ENCODE measurements at places on chromosomes 11 and 22.
A peak's percentile ranks its signal among the peaks of the same experiment; 100 is the strongest.

GRCh38 chr22:19615867-19616581 is 91.8 kb upstream of the CLDN5 start:
- DNase-seq = no peak

DNA sequence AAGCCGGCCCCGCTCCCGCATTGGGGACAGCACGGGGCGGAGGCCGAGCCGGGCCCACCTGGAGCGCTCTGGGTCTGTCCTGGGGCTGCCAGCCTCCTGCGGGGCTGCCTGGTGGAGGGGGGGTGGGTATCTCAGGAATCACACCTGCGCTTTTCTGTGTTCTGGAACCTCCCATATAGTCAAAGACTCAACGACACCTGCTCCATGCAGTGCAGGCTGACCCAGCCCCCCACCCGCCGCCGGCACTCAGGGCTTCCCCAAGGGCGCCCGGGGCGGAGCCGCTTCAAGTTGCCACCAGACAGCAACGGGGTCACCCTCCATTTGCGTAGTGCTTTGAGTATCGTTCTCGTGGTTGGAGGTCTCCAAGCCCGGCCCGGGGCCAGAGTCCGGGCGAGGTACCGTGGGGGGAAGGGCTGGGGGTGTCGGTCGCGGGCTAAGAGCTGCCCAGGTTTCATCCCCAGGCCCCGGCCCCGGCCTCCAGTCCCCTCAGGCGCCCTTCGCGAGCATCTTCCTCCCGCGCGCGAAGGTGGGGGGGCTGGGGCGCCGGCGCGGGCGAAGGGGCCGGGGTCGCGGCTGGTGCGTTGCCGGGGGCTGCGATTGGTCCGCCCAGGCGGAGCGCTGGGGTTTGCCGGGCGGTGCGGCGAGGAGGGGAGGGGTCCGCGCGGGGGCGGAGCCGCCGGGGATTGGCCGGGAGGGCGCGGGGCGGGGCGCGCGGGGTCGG is 6.6 kb downstream of the TSPAN4 start:
- DNase-seq = no peak

- DNase-seq = no peak
Observed at GRCh38 chr11:119936426-119936825, 201.5 kb downstream of the TRIM29 start.

DNA sequence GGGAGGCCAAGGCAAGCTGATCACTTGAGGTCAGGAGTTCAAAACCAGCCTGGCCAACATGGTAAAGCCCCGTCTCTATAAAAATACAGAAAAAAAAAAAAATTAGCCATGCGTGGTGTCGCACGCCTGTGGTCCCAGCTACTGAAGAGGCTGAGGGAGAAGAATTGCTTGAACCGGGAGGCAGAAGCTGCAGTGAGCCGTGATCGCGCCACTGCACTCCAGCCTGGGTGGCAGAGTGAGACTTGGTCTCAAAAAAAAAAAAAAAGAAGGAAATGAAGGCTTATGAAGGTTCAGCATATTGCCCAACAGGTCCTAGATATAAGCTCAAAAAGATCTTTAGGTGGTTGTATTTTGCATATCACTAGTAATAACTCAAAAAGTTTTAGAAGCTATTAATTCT is 10.2 kb downstream of the ATL3 start:
- DNase-seq = no peak

GRCh38 chr11:77055101-77055561 is 11.6 kb upstream of the CAPN5 start:
- DNase-seq = no peak

- DNase-seq = no peak
Observed at GRCh38 chr11:13311570-13311969, 34.0 kb downstream of the BMAL1 start.

- DNase-seq = no peak
Observed at GRCh38 chr22:23533328-23533762, 46.7 kb downstream of the IGLL1 start.

DNA sequence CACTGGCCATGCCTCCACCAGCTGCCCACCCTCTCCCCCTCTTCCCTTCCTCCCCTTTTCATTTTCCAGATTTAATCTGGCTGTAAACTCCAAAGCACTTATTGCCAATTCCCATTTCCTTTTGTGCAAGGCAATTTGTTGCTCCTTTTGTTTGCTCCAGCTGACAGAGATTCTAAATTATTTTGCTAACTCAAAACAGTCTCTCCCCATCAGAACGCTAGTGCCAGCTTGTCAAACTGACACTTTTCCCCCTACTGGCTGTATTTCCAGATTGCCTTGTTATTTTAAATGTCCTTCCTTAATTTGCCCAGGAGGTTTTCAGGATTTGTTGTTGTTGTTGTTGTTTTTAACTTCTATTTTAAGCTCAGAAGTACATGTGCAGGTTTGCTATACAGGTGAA is 57.0 kb upstream of the PAK1 start:
- no peak for DNase-seq

DNA sequence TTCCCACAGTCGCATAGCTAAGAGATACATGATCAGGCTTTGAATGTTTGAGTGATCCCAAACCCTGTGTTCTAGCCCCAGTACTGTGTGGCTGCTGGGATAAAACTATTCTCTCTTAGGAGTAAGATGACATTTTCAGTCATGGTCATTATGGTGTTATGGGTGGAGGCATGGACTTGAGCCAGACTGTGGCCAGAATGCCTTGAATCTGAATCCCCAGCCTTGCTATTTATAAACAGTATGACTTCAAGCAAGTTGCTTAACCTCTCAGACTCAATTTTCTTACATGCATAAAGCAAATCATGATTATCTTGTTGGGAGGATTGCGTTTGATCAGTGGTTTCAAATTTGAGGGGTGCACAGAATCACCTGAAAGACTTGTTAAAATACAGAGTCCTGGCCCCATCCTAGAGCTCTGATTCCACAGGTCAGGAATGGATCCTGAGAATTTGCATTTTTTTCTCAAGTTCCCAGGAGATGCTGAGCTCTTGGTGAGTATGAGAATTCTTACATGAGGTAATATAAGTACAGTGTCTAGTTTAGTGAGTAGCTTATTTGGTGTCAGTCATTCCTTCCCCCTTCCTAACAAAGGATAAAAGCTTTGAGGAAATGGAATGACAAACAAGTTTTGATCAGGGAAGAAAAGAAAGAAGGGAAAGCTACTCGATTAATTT is 571.7 kb downstream of the METTL15 start:
- DNase-seq = peak; percentile 41

DNA sequence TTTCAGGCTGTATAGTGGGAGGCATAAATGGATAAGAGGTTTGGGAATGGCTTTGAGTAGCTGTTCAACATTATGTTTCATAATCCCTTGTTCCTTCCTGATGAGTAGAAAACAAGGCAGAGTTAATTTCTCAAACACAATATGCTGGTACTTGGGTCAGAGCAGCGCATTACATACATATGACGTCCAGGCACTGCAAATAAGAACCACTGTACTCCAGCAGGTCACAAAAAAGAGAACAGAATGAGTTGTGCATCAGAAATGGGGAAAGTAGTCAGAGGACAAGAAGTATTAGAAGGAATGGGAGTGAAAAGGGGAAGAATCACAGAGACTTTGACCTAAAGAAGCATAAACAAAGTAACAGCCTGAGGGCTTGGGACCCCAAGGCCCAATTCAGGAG is 44.0 kb upstream of the RDX start:
- DNase-seq = no peak

DNA sequence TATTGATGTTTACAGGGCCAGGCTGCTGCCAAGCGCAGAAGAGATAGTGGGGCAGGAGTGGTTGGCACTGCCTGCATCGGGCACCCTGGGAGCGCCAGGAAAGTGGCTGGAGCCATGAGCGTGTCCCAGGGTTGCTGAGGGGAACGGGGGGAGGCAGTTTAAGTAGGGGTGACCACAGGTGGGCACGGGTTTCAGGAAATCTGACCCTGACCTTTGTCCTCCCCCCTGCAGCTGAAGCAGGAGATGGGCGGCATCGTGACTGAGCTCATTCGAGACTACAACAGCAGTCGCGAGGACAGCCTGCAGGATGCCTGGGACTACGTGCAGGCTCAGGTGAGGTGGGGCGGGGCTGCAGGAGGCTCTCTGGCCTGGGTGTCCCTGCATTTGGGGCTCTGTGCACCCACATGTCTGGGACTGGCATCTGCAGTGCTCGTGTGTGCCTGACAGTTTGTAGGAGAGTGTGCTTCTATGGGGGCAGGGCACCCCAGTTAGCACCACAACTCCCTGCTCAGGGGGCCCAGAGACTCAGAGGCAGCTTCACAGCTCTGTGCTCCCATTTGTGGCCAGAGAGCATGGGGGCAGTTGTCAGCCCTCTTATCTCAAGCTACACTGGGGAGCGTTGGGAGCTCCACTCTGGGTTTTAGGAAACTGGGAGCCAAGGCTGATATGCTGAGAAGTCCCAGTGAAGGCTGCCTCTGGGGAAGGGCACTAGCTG is 49.7 kb downstream of the CD82 start:
- no peak for DNase-seq

DNA sequence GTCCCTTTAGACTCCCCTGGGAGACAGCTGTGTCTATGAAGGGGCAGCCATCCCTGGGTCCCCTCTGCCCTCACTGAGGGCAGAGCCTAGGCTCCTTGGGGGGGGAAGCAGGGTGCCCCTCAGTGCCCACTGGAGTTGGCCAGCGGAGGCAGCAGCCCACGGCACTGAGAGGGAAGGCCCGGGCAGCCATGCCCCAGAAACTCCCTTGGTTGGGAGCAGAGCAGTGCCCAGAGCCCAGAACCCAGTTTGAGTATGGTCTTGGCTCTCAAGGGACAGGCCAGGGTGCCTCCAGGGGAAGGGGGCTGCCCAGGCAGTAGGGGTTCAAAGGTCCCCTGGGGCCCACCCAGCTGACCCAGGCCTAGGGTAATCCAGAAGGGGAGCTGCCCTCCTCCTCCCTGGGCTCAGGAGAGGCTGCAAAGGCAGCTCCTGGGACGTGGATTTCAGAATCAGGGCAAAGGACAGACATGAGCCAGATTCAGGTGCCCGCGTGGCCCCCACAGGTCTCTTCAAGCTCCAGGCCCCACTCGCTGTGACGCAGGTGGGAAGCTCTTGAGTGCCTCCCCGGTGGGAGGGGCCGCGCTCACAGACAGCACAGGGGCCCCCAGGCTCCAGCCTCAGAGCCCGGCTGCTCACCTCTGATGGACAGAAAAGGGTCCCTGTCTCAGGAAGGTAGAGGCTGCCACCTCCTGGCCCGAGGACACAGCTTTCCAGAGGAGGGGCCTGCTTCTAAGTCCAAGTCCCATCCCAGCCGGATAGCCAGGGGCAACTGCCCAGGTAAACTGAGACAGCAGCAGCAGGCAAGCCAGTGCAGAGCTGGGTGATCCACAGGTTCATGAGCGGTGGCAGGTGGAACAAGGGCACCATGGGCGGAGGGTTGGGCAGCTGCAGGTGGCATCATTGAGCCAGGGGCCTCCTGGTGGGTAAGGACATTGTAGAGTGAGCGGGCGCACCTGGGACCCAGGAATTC is 2.6 kb downstream of the C11orf21 start:
- no peak for DNase-seq

DNA sequence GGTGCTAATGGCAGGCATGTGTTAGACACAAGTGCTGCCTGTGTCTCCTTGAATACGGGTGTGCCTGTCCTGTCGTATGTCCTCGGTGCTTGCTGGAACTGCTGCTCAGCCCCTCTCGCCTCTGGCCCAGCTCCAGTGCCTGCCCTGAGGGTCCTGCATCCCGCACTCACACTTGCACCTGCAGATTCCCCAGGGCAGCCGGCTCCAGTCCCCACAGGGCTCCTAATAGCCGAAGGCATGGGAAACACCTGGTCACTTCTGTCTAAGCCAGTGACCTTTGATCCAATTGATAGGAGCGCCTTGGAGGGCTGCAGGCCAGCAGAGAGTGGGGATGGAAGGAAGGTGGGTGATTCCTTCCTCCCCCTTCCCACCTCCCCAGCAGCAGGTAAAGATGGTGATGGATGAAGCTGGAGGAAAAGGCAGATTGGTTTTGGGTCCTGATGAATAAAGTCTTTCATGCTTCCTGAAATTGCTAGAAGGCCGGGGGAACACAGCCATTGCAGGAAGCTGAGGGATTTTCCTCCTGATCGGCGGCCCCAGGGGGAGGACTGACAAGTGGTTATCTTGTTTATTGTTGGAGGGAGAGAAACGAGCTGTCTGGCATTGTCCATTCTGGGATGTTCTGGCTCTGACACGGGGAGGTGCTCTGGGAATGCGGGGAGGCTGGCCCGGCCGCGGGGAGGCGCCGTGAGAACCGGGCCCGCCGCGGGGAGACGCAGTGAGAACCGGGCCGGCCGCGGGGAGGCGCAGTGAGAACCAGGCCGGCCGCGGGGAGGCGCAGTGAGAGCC is 110.9 kb upstream of the B3GAT1 start:
- no peak for DNase-seq

- DNase-seq = no peak
Observed at GRCh38 chr22:17501679-17502285, 61.5 kb upstream of the SLC25A18 start.

GRCh38 chr11:65861165-65861505 is 902 bp downstream of the MUS81 start:
- DNase-seq = no peak

GRCh38 chr11:107567739-107568335 is 2.3 kb upstream of the ALKBH8 start:
- no peak for DNase-seq

- peak; percentile 18 for DNase-seq
Observed at GRCh38 chr11:77375107-77375506, 73.6 kb upstream of the GDPD4 start.

- no peak for DNase-seq
Observed at GRCh38 chr11:20443596-20443995, 56.1 kb downstream of the PRMT3 start.

DNA sequence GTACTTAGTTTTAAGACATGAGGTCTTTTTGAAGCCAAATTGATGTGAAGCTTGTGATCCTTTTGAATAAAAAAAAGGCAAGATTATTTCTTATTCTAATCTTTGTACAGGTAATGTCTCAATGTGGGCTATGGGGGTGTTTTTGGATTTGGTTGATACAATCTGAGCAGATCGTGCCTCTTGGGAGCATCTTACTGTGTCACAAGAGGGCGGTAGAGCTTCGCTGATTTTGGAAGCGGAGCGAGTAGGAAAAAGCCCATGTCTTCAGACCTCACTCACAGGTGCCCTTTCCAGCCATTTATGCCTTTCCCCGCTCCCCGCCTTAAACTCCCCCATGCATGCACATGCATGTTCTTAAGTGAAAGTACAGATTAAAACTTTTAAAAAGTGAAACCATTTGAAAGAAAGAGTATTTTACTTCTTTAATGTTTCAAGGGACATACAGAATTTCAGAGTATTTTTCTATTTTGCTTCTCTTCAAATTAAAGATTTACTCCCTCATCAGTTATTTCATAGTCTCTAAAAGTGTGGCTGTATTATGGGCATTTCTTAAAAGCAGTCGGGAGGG is 18.8 kb downstream of the DDX25 start:
- peak; percentile 54 for DNase-seq

GRCh38 chr11:26579683-26580082 is 7.6 kb upstream of the MUC15 start:
- DNase-seq = no peak
